ENCODE measurements at places on chromosomes 1 and 21. TPM values are rescaled to one million over a fixed set of nuclear protein-coding genes. Genes with fewer than 3 reads are reported as not detected.

CELA2A gene
- not detected for total RNA-seq

MYOG gene
- not detected for total RNA-seq

NTMT2 gene
- not detected for total RNA-seq

TDRD10 gene
- 0.06 TPM for total RNA-seq

KRTAP21-2 gene
- total RNA-seq: not detected

EYA3 gene
- 8.9 TPM for total RNA-seq

CYP2J2 gene
- 0.13 TPM for total RNA-seq

CYP4A11 gene
- total RNA-seq: 0.13 TPM

RHD gene
- total RNA-seq: not detected

CITED4 gene
- total RNA-seq: 6.1 TPM

MAP3K21 gene
- total RNA-seq: not detected

OR2L8 gene
- total RNA-seq: not detected

KRTAP20-3 gene
- not detected for total RNA-seq

NPR1 gene
- 1.2 TPM for total RNA-seq

H6PD gene
- total RNA-seq: 29.1 TPM

LCE2C gene
- not detected for total RNA-seq

NPHS2 gene
- total RNA-seq: not detected

RHOU gene
- 0.87 TPM for total RNA-seq

PLA2G2D gene
- not detected for total RNA-seq

CDA gene
- 0.12 TPM for total RNA-seq

IFNLR1 gene
- total RNA-seq: not detected

SAMD11 gene
- total RNA-seq: 0.62 TPM
